ENCODE measurements at places on chromosomes 1 and 21. TPM values are rescaled to one million over a fixed set of nuclear protein-coding genes. Genes with fewer than 3 reads are reported as not detected.
A peak's percentile ranks its signal among the peaks of the same experiment; 100 is the strongest.

The HORMAD1 gene
- total RNA-seq = 2.1 TPM

The UBE2U gene
- total RNA-seq = not detected

The AXDND1 gene
- 0.90 TPM for total RNA-seq

The GRHL3 gene
- not detected for total RNA-seq

The FCRL6 gene
- 0.19 TPM for total RNA-seq

The NHLH1 gene
- 0.39 TPM for total RNA-seq

The NCF2 gene
- 10.7 TPM for total RNA-seq

The TNFRSF9 gene
- total RNA-seq = 0.44 TPM

The PACC1 gene
- total RNA-seq = 18.3 TPM

DNA sequence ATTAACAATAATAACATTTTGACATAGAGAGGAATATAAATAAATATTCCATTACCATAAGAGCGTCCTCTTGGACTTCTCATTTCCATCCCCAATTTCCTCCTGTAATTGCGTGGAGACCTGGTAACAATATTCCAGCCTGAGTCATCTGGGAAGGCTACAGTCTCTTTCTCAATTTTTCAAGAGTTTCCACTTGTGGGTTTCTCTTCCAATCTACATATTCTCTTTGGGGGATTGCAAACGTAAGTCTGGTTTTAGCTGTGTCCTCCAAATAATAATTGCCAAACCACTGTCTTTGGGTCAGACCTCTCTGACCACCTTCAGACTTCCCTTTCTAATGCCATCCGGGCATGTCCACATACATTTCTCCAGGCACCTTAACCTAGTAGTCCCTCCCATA lies 124.5 kb upstream of the USP24 start:
- no peak for DNase-seq

GRCh38 chr1:237071641-237072420 lies 29.8 kb downstream of the RYR2 start:
- DNase-seq = no peak

- DNase-seq = no peak
Measured at GRCh38 chr21:35208810-35209517, 159.9 kb upstream of the RUNX1 start.

- DNase-seq = peak; percentile 29
Measured at GRCh38 chr21:33976082-33977016, 60.7 kb upstream of the ATP5PO start.

DNA sequence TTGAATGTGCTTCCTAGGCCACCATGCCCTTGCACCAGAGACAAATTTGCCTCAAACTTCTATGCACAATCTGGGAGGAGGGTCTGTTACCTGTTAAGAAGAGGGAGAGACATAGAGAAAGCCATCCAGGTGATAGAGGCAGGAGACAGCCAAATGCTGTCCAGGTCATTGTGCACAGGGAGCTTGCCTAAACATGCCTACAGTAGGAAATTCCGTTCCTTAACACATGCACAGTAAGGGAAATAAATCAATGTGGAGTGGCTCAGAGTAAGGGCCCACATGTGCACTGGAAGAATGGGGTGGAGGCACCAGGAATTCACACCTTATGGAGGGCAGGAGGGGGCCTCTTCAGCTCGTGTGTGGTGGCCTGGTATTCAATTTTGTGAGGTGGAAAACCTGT lies 19.5 kb upstream of the CREG1 start:
- no peak for DNase-seq

GRCh38 chr1:161737625-161738024 lies 12.0 kb upstream of the DUSP12 start:
- DNase-seq = no peak

DNA sequence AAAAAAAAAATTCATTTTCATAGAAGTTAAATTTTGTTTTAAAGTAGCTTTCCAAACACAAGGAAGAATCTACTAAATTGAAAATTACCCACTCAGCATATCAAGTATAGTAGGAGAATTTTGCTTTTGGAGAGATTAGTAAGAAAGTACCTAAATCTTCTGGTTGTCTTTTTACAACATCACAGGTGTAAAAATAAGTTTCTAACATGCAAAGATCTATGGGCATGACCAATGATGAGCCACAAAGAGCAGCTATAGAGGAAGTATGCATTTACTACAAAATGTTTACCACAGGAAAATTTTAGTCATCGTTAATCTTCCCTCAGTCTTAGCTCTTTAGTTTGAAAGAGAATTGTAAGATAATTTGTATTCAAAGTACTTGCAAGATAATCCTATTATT lies 28.1 kb downstream of the ANGPTL3 start:
- DNase-seq = no peak

- DNase-seq = peak; percentile 12
Measured at GRCh38 chr1:75616436-75617433, 5.8 kb upstream of the SLC44A5 start.

DNA sequence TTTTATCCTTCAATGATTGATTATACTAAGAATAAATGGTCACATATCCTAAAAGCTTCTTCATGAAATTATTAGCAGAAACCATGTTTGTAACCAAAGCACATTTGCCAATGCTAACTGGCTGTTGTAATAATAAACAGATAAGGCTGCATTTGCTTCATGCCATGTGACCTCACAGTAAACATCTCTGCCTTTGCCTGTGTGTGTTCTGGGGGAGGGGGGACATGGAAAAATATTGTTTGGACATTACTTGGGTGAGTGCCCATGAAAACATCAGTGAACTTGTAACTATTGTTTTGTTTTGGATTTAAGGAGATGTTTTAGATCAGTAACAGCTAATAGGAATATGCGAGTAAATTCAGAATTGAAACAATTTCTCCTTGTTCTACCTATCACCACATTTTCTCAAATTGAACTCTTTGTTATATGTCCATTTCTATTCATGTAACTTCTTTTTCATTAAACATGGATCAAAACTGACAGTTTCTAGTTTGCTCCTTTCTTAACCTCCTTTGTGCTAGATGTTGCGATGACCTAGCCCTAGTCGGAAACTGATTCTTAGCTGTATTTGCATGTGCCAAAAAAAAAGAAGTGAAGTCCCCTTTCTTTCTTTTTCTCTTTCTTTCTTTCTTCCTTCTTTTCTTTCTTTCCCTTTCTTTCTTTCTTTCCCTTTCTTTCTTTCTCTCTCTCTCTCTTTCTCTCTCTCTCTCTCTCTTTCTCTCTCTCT lies 45.1 kb downstream of the MAP3K7CL start:
- no peak for DNase-seq

DNA sequence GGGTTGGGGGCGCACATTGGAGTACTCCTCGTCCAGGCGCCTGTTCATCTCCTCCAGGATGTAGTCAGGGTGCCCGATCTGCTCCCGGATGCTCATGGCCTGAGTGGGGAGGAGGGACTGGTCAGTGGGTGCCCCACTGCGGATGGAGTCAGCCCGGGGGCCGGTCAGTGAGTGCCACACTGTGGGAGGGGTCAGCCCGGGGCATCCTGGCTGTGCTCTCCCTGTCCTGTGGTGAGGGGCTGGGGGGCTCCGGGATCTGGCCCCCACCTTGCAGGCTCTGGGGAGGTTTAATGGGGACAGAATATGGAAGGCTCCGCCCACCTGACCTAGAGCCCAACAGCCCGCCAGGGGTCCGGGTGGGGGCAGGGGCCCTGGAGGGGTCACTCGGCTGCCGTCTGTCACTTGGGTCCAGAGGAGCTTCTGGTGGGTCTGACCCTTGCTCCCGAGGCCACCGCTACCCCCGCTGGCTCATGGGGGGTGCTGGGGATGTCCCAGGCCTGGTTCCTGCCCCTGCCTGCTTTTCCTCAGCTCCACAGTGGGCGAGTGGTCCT lies 8.8 kb downstream of the PRXL2B start:
- no peak for DNase-seq

DNA sequence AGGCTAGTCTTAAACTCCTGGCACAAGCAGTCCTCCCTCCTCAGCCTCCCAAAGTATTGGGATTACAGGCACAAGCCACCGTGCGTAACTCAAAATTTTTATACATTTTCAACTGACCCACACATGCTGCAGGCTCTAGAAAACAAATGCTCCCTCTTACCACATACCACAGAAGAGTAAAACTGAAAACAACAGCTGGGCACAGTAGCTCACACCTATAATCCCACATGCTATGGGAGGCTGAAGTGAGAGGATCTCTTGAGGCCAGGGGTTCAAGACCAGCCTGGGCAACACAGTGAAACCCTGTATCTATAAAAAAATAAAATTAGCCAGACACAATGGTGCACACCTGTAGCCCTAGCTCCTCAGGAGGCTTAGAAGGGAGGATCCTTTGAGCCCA lies 56.7 kb downstream of the AKT3 start:
- DNase-seq = no peak

DNA sequence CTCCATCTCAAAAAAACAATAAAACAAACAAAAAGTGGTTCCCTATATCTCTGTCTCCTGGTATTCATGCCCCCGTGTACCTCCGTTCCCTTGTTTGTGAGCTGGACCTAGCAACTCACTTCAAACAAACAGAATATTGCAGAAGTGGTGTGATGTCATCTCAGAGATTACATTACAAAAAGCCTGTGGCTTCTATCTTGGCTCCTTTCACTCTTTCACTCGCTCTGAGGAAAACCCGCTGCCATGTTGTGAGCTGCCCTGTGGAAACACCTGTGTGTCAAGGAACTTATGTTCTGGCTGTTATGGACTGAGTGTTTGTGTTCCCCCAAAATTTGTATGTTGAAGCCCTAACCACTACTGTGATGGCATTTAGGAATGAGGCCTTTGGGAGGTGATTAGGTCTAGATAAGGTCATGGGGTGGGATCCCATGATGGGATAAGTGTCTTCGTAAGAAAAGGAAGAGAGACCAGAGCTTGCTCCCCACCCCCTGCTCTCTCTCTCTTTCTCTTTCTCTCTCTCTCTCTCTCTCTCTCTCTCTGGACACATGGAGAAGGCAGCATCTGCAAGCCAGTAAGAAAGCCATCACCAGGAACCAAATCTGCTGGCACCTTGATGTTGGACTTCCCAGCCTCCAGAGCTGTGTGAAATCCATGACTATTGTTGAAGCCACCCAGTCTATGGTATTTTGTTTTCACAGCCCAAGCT lies 7.4 kb upstream of the HYI start:
- no peak for DNase-seq

DNA sequence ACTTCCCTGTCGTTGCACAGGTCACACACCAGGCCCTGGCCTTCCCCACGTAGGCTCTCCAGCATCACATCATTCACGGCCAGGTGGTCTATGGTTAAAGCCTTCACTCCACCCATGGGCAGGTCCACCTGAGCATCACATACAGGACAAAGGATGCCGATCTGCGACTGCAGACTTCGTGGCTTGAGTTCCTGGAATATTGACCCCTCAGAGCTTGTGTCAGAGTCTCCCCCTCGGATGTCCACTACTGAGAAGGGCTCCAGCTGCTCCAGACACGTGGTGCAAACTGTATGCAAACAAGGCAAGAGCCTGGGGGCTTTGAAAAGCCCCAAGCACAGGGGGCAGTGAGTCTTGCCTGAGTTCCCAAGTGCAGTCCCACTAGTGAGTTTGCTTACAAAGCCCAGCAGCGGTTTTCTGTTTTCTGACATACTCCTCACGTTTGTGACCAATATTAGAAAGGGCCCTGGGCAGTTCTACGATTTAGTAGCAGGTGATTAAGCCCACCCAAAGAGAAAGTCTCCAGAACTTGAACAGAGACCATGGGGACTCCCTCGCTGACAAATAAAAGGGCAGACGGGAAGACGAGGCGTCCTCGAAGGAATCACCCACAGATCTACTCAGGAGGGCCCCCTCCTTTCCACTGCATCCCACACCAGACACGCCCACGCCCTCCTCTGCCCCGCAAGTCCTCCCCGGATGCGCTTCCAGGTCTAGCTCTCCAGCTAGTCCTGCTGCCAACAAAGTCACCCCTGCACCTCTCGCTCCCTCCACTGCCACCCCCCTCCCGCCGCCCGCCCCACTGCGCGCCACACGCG lies 568 bp downstream of the TRIM45 start:
- DNase-seq = peak; percentile 10

- DNase-seq = no peak
Measured at GRCh38 chr1:36536727-36537126, 54.0 kb upstream of the CSF3R start.

DNA sequence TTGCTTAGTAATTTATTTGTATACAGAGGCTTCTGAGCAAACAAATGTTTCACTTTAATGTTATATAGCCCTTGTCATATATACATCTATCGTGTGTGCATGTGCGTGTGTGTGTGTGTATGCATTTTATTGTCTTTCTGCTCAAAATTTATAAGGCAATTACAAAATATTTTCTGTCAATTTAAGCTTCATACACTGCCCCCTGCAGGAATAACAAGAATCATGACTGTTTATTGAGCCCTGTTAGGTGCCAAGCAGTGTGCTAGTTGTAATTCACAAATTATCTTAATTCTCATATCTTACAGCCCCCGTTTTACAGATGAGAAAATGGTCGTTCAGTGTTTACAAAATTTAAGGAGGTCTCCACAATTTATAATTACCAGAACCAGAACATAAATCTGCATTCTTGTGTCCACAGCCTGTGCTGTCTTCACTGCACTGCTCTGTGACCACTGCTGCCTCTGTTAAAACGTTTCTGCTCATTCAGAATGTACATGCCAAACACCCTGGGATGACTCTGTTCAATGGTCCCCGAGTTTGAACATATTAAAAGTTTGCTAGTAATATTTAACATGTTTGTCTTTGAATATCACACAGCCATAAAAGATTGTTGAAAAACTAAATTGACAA lies 181.3 kb downstream of the ATP6V1G3 start:
- peak; percentile 17 for DNase-seq

DNA sequence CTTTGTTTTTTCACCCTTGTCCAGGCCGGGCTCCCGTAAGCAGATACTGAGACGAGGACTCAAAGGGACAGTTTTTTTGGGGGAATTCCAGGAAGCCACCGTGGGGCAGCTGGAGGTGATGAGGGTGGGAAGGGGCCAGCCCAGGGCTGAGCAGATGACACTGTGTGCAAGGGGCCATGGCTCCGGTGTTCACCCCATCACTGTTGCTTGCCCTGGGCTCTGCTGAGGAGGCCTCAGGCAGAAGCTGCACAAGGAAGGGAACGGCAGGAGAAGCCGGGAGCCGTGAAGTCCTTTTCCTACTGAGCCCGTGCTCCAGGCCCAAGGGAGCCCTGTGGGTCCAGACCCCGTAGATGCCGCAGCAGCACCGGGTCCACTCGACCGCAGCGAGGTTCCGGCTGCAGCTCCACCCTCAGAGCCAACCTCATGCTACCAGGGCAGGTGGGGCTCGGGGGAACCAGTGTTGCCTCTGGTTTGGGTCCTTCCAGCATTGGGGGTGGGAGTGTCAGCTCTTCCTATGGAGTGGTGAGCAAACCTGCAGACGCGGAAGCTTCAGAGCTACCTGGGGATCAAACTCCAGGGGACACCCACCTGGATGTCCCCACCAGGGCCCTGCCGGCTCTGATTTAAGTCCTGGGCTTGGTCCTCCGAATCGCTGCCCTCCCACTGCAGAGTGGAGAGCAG lies 4.3 kb upstream of the CALML6 start:
- DNase-seq = peak; percentile 33

DNA sequence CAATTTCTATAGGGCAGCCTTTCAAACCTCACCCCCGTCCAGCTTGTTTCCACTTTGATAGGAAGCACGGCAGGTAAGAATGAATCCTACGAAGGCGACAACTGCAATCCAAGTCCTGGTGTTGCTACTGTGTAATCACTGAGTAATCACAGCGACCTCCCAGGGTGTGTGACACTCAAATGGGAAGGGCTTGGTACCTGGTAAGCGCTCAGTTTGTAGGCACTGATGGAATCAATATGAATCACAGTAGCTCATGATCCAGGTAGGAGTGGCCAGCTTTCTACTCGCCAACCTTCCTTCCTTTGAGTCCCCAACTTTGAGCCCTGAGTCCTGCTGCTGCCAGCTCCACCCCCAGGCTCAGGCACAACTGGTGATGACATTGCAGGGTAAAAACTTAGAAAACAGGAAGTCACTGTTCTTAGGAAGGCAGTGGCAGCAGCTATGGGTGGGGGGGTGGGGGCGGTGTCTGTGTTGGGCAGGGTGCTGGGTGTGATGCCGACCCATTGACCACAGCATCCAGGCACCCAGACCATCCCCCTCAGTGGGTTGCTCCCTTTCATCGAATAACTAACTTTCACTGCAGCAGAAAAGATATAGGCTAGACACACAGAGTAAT lies 70.7 kb downstream of the CD247 start:
- peak; percentile 70 for DNase-seq

Data from B cell (primary cell).